Common myeloid progenitor, CD34-positive (primary cell): ENCODE measurements at places on chromosomes 7 and 10.

GRCh38 chr7:47188653-47189315 is 393.1 kb downstream of the TNS3 start:
- DNase-seq = peak; percentile 19

GRCh38 chr10:76723844-76724243 is 913.8 kb downstream of the KCNMA1 start:
- no peak for DNase-seq

GRCh38 chr7:92834507-92835260 is 1.7 kb downstream of the CDK6 start:
- DNase-seq = no peak

DNA sequence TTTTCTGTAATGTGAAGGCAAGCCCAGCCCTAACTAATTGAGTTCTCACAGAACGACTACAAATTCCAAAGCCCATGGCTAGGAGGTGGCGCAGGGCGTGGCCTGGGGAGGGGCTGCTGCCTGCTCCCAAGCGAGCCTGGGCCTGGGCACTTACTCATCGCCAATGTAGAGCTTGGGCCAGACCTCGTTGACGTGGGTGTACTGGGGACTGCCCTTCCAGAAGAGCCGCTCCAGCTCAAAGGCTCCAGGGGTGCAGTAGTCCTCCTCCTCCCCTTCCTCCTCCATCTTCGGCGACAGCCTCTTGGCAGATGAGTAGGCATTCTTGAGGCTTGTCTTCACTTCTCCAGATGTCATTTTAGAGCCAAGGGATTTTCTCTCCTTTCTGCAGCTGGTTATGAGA is 53.3 kb upstream of the SAMD8 start:
- DNase-seq = no peak

GRCh38 chr7:101162551-101163278 is 2.7 kb downstream of the VGF start:
- DNase-seq = peak; percentile 33

- no peak for DNase-seq
These were observed 73.2 kb upstream of the ZNF746 start for GRCh38 chr7:149570784-149571183.

DNA sequence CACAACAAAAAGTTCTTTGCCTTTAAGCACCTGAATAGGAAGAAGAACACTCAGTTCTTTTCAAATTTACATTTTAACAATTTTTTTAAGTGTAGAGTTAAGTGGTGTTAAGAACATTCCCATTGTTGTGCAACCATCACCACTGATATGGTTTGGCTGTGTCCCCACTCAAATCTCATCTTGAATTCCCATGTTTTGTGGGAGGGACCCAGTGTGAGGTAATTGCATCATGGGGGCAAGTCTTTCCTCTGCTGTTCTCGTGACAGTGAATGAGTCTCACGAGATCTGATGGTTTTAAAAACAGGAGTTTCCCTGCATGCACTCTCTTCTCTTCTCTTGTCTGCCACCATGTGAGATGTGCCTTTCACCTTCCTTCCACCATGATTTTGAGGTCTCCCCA is 155.7 kb downstream of the PLXNA4 start:
- DNase-seq = no peak

- DNase-seq = peak; percentile 41
These were observed 11.6 kb downstream of the HBP1 start for GRCh38 chr7:107180378-107180777.

- no peak for DNase-seq
These were observed 304.9 kb downstream of the SUGCT start for GRCh38 chr7:40439686-40440085.

DNA sequence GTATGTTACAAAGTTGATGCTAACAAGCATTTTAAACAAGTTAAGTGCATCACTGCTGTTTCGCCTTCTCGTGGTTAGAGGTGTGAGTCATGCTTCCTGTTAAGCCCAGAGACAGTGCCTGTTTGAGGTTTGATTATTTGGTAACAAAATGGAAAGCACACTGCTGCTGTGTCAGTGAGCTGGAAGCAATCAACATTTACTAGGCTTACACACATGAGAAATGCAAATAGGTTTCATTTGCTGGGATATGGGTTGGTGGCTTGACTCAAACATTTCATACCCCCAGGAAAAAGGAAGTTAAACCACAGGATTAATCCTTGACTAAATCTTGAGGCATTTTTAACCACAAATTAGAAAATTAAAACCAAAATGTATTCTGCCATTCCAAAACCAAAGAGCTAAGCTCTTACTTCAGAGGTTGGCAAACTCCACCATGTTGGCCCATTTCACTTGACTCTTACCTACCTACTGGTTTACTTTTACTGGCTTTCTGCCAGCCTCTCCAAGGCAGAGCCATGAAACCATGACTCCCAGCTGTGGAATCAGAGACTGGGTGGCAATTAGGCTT is 139.2 kb downstream of the ETV1 start:
- DNase-seq = peak; percentile 97

DNA sequence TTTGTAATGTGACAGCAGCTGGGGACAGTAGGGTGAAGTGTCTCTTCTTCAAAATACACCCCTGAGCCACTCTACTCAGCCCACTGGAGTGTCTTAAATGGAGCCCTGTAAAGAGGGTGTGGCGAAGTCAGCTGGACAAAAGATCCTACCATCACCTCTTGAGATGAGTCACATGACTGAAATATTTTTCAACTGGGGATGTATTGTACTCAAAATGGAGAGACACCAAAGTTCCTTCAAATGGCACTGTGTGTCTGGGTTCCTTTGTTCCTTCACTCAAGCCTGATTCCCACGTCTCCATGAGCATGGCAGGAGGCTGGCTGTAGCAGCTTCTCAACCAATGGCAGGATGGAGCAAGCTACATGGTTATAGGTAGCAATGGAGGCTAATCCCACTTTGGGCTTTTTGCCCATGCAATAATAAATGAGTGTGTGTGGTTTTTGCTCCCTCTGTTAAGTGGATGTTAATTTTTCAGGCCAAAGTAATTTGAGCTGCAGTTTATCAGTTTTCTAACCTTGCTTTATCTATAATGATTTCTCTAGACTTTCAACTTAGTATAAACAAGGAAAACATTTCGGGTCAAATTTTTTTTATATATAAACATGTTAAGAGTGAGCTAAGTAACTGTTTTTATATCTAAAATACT is 68.2 kb downstream of the CLEC2L start:
- DNase-seq = no peak

- no peak for DNase-seq
These were observed 62.3 kb downstream of the ARHGAP21 start for GRCh38 chr10:24661376-24661775.

DNA sequence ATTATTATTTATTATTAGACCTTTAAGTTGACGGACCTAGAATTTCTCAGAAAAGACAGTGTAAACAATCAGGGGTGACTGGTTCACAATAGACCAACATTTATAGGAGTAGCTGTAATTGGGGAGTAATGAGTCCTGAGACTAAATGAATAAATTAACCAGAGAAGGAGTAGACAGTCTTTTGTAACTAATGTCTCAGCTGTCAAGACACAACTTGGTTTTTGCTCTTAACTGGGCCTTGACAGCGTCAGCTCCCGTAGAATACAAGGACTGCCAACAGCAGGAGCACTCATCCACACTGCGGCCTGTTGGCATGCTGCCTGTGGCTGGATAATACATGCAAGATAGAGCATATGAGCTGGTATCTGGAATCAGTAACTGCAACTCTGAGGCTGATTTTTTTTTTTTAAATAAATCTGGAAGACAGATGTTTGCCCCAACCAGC is 123.9 kb downstream of the CACNA2D1 start:
- no peak for DNase-seq

DNA sequence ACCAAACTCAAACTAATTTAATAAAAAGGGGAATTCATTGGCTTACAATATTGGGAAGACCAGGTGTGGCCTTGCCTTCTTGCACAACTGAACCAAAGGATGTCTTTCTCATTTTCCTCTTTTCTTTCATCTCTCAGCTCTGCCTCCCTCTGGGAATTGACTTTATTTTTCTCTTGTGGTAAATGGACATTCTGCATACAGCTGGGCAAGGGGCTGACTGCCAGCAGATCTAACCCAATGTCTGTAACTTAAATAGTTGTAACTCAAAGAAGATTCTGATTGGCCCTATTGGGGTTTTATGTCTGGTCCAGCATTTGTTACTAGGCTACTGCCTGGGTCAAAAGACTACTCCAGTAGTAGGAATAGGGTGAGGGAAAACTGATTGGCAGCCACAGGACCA is 15.3 kb downstream of the PTTG1IP2 start:
- DNase-seq = no peak

DNA sequence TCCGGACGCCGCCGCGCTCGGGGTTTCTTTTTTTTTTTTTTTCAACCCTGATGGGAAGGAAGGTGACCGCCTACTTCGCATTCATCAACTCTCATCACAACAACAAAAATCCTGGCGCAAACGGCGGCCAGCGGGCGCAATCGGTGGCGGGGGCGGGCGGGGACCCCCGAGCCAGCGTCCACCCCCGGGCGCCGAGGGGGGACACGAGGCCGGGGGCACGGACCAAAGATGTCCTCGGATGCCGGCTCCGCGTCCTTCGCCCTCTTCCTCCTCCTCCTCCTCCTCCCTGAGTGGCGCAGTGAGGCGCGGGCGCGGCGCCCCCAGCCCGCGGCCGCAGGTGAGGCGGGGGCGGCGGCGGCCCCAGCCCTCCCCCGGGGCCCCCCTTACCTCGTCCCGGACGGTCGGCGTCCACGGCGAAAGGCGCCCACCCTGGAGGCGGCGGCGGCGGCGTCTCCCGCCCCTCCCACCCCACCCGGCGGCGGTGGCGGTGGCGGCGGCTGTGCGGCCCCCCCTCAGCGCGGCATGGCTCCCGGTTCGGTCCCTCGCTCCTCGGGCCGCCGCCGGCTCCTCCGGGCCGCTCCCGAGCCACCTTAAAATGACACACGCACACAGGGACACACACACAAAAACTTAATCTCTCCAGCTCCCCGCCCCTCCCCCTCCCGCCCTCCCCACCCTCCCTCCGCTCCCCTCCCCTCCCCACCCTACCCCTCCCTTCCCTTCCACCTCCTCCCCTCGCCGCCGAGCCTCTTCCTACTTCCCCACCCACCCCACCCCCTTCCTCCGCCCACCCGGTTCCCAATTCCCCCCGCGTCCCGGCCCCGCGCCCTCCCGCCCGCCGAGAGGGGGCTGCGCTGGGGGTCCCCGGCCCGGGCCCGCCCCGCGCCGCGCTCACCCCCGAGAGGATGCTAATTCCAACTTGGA is at the start of gene CTBP2:
Gene CTBP2, minus strand, starts transcription at position 632 of the 924 bp plus-strand sequence.
- peak; percentile 72 for DNase-seq

- DNase-seq = no peak
These were observed 34.4 kb downstream of the POLR1F start for GRCh38 chr7:19674266-19674960.

DNA sequence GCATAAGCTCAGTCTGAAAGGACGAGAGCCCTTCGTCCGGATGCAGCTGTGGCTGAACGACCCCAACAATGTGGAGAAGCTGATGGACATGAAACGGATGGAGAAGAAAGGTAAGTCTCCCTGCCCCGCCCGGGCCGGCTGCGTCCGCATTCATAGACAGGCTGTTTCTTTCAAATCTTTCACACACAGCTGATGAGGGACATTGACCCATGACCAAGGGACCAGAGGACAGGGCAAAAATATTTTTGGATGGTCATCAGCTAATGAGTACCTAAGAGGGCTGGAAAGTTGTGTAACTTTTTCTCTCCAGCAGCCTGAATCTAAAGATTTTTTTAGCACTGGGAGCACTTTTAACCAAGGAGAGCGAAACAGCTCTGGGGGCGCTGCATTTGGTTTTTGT is 52.5 kb upstream of the SH2B2 start:
- no peak for DNase-seq

GRCh38 chr7:82230811-82231581 is 212.6 kb downstream of the CACNA2D1 start:
- no peak for DNase-seq

DNA sequence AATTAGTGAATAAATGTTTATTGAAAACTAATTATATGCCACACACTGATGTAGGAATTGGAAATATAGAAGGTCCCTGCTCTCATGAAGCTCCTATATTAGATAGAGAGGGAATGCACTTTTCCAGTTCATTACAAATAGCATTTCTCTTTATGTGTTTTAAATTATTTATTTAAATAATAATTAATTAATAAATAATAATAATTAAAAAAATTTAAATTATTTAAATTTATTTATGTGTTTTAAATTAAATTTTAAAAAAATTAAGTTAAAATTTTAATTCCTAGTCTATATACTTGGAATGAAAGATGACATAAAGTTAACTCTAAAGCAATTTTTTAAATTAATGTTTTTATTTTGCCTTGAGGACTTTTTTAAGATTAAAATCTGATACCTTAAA is 121.7 kb upstream of the ZNF804B start:
- no peak for DNase-seq

DNA sequence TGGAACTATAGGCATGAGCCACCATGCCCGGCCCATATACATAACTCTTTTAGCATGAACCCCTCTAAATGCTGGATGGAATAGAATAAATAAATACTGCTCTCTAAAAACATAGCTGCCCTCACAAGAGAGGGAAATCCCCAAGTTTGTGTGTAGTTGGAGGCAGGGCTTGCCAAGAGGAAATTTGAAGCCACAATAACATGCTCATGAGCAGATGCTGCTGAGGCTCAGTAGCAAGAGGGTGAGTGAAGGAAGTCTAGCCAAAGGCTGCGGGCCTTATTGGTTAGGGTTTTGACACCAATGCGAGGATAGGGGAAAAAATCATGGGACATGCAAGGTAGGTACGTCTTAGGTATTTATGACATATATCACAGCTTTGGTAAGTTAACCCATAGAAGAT is 17.3 kb downstream of the TPK1 start:
- peak; percentile 89 for DNase-seq

- no peak for DNase-seq
These were observed 194.2 kb upstream of the SLC26A5 start for GRCh38 chr7:103640031-103640779.

- no peak for DNase-seq
These were observed 34.4 kb upstream of the PBLD start for GRCh38 chr10:68367121-68367520.

DNA sequence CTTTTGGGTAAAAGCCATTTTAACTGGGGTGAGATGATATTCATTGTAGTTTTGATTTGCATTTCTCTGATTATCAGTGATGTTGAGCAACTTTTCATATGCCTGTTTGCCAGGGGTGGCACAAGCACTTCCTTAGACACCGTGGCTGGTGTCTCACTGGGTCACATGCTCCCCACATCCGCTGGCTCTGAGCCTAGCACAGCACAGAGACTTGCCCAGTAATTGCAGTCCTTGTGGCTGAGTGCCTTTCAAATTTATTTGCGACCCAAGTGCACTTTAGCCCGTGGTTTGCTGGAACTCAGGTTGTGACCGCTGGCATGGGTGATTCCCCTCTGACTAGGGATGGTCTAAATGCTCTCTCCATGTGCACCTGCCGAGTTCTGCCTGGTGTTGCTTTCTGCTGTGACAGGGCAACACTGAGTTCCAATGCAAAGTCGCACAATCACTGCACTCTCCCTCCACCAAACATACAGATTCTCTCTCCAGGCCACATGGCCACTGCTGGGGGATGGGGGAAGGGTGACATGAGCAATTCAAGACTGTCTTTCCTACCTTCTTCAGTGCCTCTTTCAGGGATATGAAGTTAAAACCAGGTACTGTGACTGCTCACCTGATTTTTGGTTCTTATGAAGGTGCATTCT is 66.5 kb downstream of the ZNF277 start:
- DNase-seq = no peak

GRCh38 chr10:88209231-88209630 is 345.8 kb downstream of the PTEN start:
- DNase-seq = no peak
